ENCODE measurements at places on chromosomes 2 and 18.

DNA sequence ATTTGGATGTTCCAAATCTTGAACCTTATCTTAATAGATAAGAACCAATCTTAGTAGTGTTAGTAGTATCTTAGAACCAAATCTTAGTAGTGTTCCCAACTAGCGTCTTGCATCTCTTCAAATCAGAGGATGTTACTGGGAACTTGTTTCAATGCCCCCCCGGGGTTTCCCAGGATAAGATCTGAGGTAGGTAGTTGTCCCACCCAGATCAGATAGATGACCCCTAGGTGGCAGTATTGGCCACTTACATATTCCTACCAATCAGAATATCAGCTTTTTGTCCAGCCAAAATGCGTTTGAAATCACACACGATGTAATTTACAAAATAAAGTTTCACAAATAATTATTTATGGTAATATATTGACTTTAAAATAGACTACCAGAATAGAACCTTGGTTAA, 314.8 kb downstream of the MBD2 start:
- no peak for DNase-seq

DNA sequence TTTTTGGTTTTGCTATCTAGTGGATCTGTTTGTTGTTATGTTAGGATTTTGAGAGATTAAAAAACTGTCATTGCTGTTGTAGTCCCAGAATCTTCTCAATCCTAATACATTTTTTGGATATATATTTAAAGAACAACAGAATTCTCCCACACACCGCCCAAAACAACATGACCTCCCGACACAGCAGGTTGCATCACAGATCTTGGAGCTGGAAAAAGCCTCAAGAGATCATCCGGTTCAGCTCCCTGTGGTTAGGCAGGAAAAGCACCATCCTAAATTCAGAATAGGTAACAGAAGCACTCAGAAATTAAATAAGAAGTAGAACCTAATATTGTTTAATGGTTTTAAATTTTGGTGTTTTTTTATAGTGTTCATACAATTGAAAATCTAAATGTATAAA, 251.4 kb upstream of the STON1 start:
- DNase-seq = no peak

- no peak for DNase-seq
These were observed 82.5 kb upstream of the MAP3K20 start for GRCh38 chr2:172993139-172993538.

DNA sequence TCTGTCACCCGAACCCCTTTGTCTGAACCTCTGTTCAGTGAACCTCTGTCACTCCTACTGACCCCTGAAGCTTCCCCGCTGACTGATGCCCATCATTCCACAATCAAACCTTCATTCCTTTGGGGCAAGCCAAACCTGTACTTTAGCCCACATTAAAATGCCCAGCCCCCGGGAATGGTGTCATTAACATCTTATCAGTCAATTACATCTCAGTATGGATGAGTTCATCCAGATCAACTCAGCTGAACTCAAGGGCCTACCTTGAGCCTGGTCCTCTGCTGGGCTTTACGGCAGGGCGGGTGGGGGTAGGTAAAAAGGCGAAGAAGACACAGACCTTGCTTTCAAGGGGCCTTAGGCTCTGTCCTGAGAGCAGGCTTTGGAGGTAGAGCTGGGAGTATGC, 154.4 kb upstream of the SMAD2 start:
- no peak for DNase-seq

DNA sequence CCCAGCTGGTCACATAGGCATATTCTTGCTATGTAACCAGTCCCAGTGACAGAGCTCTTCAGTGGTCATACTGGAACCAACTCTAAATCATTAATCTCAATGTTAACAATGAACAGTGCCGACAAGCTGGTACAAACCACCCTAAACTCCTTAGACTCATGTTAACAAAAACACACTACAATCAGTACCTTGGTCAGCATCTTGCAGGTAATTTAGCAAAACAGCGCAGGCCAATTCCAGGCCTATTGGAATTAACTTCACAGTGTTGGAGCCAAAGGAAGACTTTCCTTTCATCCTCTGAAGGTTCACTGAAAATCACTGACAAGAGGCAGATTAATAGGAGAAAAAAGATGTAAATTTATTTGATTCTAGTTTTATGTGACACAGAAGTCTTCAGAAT, 396.4 kb downstream of the PIK3C3 start:
- DNase-seq = no peak

DNA sequence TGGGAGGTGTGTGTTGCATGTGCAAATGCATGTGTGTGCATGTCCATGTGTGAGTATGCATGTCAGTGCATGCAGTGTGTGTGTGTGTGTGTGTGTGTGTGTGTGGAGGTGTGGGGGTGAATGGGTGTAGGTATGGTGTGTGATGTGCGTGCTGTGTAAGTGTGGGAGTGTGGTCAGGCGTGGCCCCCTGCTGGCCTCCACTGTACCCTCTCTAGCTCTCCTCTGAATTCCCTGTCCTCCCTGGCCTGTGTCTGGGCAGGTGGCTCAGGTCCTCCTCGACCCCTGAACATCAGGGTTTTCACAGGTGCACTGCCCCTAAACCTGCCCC, 230.2 kb downstream of the CELF4 start:
- DNase-seq = no peak

GRCh38 chr18:74498712-74499627, 2.8 kb downstream of the CNDP2 start:
- peak; percentile 59 for DNase-seq

DNA sequence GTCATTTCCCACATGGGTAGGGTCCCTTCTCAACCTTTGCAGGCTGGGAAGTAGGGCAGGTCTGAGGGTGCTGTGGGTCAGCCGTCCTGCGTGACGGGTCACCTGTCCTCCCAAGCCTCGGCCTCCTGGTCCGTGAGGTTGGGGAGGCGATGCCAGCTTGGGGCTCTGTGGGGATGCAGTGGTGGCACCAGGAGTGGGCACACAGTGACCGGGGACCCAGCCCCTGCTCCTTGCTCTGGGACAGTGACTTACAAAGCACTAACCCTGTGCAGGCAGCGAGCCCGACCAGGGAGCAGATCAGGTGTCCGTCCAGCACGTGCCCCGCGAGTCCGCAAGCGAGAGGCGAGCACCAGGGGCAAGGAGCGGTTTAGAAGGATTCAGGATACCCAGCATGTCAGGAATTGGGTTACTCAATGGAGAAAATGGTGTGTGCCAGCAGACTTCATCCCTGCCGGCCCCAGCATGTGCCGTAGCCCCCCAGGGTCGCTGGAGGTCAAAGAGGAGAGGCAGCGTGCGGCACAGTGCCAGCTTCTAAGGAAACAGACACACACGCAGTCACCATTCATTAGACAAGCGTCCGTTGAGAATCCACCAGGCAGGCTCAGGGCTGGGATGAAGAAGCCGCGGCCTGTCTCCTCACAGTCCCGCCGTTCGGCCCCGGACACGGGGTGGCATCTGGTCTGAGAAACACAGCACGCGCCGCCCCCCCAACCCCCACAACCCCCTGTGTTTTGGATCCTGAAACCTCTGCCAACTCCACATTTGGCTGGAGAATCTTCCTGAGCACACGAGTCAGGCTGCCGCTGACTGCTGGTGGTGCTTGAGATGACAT, 11.7 kb downstream of the COLEC11 start:
- no peak for DNase-seq

DNA sequence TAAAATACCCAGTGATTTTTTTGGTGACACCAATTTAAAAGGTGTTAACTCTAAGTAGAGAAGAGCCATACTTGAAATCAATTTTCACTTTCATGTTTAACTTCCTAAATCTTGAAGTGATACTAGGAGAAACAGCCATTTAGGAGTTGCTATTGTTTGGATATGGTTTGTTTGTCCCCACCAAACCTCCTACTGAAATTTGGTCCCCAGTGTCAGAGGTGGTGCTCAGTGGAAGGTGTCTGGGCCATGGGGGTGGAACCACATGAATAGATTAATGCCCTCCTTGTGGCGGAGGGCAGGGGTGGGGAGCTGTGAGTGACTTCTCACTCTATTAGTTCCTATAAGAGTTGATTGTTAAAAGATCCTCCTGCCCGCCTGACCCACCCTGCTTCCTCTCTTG, 377.9 kb downstream of the DLGAP1 start:
- no peak for DNase-seq

DNA sequence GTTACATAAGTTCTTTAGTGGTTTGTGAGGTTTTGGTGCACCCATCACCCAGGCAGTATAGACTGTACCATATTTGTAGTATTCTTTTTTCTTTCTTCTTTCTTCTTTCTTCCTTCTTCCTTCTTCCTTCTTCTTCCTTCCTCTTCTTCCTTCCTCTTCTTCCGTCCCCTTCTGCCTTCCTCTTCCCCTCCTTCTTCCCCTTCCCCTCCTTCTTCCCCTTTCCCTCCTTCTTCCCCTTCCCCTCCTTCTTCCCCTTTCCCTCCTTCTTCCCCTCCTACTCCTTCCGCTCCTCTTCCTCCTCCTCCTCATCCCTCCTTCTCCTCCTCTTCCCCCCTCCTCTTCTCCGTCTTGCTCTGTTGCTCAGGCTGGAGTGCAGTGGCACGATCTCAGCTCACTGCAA, 41.6 kb downstream of the CAB39 start:
- DNase-seq = no peak

- no peak for DNase-seq
These were observed 62.3 kb upstream of the YWHAQ start for GRCh38 chr2:9693196-9693491.

DNA sequence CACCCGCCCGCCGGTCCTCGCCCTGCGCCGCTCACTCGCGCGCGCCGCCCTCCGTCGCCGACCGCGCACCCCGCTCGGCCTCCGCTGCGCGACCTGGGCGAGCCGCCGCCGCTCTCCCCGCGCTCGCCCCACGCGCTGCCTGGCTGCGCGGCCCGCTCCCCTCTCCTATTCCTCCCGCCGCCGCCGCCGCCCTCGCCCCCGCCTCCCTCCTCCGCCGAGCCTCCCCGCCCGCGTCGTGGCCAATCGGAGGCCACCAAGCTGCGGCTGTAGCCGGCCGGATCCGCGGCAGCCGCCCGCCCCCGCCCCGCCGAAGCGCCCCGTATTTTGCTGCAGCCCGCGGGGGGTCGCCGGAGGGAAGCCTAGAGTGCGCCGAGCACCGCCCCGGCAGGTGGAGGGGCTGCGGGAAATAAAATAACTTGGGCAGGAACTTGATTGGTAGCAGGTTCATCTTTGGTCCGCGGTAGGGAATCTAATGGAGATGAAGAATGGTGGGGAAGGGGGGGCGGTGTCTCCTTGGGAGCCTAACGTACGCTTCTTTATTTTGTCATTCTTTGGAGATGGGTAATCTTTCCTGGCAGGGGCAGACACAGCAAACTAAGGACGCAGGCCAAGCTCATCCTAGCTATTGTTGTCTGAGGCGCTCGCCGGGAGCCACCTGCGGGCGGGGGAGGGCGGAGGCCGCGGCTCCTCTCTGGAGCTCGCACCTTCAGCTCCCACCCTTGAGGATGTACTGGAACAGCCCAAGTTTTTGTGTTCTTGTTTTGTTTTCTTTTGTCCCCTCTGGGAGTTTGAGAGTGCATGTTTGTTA, 1.1 kb upstream of the CDH2 start:
- DNase-seq = no peak

- no peak for DNase-seq
These were observed 46.2 kb upstream of the RPE start for GRCh38 chr2:209956271-209956670.

- DNase-seq = no peak
These were observed 19.6 kb upstream of the ALLC start for GRCh38 chr2:3638456-3638810.

GRCh38 chr2:5590886-5591285, 101.3 kb upstream of the SOX11 start:
- DNase-seq = no peak

DNA sequence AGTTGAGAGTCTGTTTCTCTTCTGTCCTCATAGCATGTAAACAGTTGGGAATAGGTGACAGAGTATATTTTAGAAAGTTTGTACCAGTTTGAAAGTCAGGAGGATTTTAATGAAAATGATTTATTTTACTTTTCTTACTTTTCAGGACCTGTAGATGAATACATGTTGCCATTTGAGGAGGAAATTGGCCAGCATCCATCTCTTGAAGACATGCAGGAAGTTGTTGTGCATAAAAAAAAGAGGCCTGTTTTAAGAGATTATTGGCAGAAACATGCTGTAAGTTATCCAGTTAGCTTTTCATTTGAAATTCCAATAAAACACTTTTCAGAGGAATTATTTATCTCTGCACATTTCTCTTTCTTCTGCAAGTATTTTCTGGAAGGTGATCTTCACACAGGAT, 81.1 kb downstream of the ACVR2A start:
- DNase-seq = no peak

- DNase-seq = no peak
These were observed 15.0 kb upstream of the LAMA1 start for GRCh38 chr18:7132356-7133150.

- no peak for DNase-seq
These were observed 102.1 kb downstream of the ABCA12 start for GRCh38 chr2:215036314-215036713.

DNA sequence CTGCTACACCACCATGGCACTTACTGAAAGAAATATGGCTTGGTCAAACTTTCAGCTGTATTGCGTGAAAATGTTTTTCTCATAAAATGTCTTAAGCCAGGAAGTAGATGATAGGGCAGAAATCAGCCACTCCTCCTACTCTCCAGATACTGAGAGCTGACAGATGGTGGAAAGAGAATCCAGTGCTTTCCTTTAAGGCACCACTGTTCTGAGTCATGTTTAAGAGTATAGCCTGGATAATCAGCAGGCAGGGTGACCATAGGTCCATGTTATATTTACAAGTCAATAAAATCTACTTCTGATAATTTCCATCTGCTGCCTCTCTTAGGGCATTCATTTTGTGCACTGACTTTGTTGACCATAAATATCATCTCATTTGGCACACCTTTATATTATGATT, 21.9 kb downstream of the ARPC2 start:
- no peak for DNase-seq

- no peak for DNase-seq
These were observed 7.2 kb downstream of the PASK start for GRCh38 chr2:241142063-241142462.

GRCh38 chr2:102141970-102142828, at the start of gene IL1R1:
Gene IL1R1, plus strand, starts transcription at chr2:102142746. Its CDS starts 14,979 bp downstream, at chr2:102157725.
- no peak for DNase-seq

- no peak for DNase-seq
These were observed 173.3 kb downstream of the ANKRD44 start for GRCh38 chr2:197137231-197137630.

DNA sequence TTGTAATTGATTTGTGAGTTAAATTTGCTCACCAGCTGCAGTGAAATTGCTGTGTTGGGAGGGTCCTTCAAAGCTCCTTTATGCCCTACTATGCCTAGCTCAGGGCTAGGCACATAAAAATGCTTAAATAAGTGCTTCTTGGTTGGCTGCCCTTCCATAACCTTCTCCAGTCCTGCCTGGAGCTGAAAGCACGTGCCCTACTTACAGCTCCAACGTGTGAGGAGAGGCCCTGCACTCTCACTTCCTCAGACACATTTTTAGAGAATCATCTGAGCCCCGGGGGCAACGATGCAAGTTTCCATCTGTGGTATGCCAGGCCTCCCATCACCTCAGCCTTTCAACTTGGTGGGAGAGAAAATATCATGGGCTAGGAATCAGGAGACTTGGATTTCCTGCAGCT, 202.7 kb downstream of the BCL11A start:
- DNase-seq = no peak

DNA sequence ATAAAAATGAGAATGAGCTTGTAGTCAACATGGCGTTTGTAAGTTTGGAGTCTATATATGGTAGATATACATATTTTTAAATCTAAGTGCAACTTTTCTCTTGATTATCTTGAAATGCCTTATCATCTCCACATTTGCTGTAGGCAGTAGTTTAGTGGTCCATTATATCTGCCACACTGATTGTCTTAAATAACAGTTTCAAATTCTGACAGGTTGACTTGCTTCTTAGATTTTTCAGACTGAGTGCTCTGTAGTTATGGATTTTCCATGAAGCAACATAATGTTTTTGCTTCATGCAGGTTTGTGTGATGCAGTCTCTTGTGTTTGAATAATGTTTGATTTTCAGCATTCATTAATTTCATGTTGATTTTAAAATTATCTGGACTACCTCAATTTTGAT, 12.3 kb downstream of the PARD3B start:
- no peak for DNase-seq
